ENCODE measurements at places on chromosomes 4 and X. TPM values are rescaled to one million over a fixed set of nuclear protein-coding genes. Genes with fewer than 3 reads are reported as not detected.
A peak's percentile ranks its signal among the peaks of the same experiment; 100 is the strongest.

DNA sequence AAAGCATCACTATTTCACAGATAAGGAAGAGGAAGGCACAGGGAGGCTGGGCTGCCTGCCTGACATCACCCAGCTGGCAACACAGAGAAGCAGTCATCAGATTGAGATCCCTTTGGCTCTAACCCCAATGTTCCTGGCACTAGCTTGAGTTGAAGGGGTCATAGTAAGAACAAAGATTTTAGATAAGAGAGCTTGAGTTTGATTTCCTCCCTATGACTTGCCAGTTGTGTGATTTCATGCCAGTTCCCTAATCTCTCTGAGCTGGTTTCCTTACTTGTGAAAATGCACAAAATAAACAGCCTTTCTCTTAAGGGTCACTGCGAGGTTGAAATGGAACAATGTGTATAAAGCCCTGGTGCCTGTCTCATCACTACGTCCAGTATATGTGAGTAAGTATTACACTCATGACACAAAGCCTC lies 475.4 kb upstream of the HS3ST1 start:
- DNase-seq = no peak

DNA sequence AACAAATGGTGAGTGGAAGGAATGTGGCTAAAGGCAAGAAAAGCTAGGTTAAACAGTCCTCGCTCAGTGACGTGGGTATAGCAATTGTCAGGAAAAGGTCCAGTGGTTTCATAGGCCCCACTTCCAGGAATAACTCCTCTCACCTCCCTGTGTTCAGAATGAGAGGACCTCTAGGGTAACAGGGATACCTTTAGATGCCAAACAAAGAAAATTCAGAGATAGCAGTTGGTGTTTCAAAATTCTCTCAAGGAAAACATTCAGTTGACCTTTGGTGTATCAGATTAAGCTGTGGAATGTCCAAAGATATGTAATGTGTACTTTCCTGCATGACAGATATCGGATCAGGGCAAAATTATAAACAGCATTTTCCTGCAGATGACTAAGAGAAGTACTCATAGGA lies 155.9 kb downstream of the ARHGAP6 start:
- DNase-seq = no peak

DNA sequence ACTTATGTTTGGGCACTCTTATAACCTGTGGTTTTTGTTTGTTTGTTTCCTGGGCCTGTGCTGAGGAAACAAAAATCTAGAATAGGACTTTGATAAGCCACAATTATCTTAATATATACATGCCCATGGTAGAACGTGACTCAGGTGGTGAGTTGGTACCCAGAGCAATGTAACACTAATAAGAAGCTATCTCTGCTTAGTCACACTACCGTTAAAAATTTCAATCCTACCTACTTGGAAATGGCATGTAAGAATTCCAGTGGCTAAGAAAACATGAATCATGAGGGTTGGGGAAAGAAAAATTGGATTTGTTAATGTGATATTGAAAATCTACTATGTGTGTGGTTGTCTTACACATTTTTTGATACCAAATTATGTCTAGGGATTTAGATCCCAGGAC lies 30.5 kb upstream of the ADGRG2 start:
- DNase-seq = peak; percentile 74

DNA sequence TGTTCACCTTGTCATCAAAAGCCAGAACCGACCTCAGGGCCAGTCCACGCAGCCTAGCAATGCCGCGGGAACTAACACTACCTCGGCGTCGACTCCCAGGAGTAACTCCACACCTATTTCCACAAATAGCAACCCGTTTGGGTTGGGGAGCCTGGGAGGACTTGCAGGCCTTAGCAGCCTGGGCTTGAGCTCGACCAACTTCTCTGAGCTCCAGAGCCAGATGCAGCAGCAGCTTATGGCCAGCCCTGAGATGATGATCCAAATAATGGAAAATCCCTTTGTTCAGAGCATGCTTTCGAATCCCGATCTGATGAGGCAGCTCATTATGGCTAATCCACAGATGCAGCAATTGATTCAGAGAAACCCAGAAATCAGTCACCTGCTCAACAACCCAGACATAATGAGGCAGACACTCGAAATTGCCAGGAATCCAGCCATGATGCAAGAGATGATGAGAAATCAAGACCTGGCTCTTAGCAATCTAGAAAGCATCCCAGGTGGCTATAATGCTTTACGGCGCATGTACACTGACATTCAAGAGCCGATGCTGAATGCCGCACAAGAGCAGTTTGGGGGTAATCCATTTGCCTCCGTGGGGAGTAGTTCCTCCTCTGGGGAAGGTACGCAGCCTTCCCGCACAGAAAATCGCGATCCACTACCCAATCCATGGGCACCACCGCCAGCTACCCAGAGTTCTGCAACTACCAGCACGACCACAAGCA lies 898 bp downstream of the UBQLN2 start:
- DNase-seq = peak; percentile 81

- peak; percentile 39 for DNase-seq
These were observed 11.7 kb upstream of the GAGE10 start for GRCh38 chrX:49291615-49292337.

GRCh38 chr4:139921429-139922184 lies 232.4 kb downstream of the MAML3 start:
- peak; percentile 28 for DNase-seq

DNA sequence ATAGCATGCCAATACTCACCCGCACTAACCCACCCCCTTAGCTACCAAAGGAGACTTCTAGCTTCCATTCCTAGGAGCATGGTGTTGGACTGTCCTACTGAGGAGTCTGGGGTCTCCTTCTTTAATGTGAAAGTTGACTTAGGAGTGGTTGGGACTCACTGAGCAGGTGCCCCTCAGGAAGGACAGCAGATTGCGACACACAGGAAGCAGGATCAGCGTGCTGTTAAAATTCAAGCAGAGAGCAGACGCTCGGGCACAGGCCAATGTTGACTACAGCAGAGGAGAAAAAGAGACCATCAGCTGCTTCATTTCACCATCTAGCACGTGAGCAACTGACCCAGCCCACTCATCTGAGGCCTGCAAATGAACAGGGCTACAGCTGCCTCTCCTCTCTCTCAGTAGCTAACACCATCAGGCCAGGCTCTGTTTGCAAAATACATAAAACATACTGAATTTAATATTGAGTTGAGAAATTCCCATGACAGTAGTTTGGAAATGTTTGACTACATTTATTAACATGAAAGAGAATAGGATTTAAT lies 10.8 kb downstream of the NOX1 start:
- no peak for DNase-seq

- no peak for DNase-seq
These were observed 121.2 kb downstream of the VEGFC start for GRCh38 chr4:176671532-176671931.

DNA sequence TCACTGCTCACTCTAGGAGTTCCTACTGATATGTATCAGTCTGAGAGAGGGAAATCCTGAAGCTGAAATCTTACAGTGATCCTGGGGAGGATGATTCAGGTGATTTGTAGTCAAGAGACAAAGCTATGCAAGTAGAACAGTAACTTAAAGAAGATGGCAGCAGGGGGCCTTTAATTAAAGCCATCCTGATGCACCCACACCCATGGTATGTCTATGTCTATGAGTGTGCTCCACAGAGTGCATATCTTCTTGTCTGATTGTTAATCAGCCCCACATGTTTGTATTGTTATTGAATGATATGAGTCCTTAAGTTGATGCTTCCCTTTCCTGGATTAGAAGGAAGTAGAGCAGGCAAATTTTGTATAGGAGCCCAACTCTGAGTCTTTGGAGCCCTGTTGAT lies 78.8 kb downstream of the NHS start:
- no peak for DNase-seq

DNA sequence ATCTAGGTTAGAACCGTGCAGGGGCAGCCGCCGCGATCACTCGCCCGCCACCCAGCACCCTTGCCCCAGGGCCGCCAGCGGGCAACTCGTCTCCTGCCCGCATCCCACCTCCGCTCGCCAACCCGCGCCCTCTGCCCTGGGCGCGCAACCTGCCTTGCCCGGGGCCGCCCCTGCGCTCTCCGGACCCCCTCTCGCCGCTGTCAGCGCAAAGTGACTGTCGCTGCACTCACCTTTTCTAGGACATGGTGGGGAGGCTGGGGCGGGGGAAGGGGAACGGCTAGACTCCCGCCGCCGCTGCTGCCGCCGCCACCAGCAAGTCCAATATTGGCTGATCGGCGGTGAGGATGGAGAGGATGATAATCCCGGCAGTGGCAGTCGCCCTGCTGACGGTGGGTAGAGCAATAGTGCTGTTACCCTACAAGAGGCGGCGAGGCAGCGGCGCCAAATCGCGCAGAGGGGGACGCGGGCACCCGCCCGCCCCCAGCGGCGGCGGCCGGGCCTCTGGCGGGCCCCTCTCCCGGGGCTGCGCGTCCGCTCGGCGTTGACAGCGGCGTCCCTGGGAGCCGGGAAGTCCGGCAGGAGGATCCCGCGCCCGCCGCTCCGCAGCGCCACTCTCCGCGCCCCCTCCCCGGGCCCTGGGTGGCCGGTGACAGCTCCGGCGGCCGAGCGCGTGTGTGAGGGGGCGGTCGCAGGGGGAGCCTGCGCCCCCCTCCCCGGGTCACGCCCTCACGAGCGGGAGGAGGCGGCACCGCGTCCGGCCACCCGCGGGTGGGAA lies 2.3 kb upstream of the NR3C2 start:
- DNase-seq = no peak

- peak; percentile 1 for DNase-seq
These were observed 147.5 kb downstream of the INPP4B start for GRCh38 chr4:142698552-142698951.

GRCh38 chr4:44210750-44211149 lies 237.9 kb downstream of the KCTD8 start:
- peak; percentile 12 for DNase-seq

DNA sequence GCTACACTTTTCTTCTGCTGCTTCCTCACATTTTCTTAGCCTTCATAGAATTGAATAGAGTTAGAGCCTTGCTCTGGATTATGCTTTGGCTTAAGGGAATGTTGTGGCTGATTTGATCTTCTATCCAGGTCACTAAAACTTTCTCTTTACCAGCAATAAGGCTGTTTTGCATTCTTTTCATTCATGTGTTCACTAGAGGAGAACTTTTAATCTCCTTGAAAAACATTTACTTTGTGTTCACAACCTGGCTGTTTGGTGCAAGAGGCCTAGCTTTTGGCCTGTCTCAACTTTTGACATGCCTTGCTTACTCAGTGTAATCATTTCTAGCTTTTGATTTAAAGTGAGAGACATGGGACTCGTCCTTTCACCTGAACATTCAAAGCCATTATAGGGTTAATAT lies 87.7 kb upstream of the RAB40AL start:
- no peak for DNase-seq

- no peak for DNase-seq
These were observed 4.3 kb downstream of the FHDC1 start for GRCh38 chr4:152940461-152940860.

GRCh38 chr4:42167709-42168108 lies 15.3 kb upstream of the BEND4 start:
- no peak for DNase-seq

- no peak for DNase-seq
These were observed 44.8 kb downstream of the MSN start for GRCh38 chrX:65712005-65712806.

GRCh38 chrX:71067712-71068043 lies 456 bp downstream of the SNX12 start:
- DNase-seq = no peak

DNA sequence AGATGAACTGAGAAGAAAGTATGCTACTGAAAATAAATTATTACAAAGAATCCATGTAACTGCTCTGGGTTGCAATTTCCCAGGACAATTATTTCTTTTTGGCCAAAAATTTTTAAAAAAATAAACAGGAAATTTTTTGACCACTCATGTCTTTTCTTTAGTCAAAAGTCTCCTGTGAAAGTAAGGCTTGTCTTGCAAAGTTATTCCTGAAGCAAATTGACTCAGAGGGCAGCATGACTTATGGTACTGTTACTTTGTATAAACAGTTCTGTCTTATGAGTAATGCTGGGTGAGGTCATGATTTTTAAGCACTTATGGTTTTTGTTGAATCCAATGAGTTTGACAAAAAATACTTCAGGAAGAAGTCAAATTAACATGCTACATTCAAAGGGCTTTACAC lies 292.8 kb upstream of the ARSJ start:
- DNase-seq = peak; percentile 98

DNA sequence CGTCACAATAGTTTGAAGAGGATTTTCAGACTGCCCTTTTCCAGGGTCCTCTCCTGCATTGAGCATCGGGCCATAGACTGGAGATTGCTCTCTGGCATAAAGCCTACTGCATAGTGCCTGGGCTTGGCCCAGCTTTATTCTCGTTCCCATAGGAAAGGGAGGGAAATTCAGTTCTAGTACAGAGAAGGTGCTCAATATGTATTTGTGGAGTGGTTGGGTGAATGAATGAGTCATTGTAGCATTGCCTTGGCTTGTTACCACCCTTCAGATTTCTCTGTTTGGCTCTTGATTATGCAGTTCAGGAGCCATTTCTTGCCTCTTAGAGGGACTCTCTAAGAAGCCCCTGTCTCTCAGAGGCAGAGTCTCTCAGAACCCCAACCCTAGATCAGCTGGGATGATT lies 2.6 kb downstream of the TMEM35A start:
- peak; percentile 50 for DNase-seq

DNA sequence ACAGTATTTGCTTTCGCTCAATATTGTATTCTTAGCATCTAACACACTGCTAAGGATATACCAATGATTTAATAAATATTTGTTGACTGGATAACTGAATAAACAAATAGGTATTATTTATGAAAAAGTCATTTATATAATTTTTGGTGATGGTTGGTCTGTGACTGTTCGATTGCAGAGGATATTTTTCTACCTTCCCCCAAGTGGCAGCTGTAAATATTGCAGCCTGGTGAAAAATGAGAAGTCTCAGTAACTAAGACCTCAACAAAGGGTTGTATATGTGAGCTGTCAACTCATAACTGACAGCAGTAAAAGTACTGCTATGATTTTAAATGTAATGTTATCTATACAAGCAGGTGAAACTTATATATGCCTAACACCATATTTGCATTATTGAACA lies 36.0 kb downstream of the HTR2C start:
- DNase-seq = no peak

DNA sequence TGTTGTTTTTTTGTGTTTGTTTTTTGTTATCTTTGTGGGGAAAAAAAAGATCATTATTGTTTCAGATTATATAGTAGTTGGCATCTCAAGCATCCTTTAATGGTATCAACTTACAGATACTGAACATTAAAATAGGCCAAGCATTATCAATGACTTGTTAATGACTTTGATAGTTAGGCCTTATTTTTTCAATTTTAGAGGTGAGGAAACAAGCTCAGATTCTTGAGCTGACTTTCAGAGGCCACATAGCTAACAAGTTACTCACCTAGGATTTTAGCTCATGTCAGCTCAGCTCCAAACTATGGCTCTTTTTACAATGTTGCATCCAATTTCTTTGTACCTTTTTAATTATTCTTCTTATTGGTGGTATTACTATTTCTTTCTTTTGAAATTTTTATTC lies 471 bp upstream of the PLAC8 start:
- peak; percentile 79 for DNase-seq

- peak; percentile 100 for DNase-seq
These were observed 131.9 kb downstream of the FHIP1A start for GRCh38 chr4:151540728-151541388.

The TRAM1L1 gene
- 0.26 TPM for total RNA-seq

The SPATA18 gene
- total RNA-seq = 11.8 TPM

The MAGEB10 gene
- total RNA-seq = not detected

The AFM gene
- total RNA-seq = not detected

The RRH gene
- total RNA-seq = 0.38 TPM

The BEX2 gene
- total RNA-seq = 46.6 TPM

The LPAR4 gene
- not detected for total RNA-seq

The KCND1 gene
- total RNA-seq = 0.26 TPM

The AVPR2 gene
- total RNA-seq = not detected

The CCSER1 gene
- total RNA-seq = 10.9 TPM

The GYPB gene
- total RNA-seq = not detected

The CYP2U1 gene
- 1.4 TPM for total RNA-seq

Measured in bronchial epithelial cell (primary cell).